ENCODE measurements at places on chromosomes 2 and 18.

GRCh38 chr2:43152741-43153647 lies 73.4 kb downstream of the ZFP36L2 start:
- no peak for DNase-seq

DNA sequence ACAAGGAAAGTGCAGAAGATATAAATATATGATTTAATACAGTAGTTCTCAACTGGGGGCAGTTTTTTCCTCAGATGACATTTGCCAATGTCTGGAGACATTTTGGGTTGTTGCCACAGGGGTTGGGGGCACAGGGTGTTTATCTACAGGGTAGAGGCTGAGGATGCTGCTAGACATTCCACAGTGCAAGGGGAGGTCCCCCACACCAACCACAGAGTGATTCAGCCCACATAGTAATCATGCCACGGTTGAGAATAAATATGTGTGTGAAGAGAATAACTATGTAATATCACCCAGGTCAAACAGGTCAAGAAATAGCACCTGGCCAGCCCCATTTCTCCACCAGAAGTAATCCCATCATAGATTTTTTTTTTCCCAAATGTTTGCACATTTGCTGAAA lies 17.9 kb downstream of the DYSF start:
- DNase-seq = no peak

DNA sequence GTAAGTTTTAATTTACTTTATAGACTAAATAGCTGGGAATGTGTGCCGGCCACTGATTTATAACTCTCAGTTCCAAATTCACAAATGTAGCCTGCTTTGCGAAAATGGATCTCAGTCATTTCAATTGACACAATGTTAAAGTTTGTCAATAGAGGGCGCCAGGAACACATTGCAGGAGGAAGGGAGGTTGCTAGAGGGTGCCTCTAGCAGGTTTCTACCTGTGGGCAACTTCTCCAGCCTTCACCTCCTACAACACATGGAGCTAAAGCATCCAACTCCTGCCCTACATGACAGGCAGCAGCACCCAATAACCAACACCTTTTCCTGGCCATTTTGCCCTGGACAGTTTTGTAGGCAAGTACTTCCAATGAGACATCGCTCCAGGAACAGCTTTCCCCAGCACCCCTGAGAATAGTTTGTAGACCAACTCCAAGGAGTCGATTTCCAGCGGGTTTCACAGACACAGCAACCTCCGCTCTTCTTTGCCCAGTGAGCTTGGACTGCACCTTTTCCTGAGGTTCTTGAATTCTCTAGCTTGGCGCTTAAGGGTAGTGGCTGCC lies 784.8 kb upstream of the CDH2 start:
- DNase-seq = peak; percentile 63

- no peak for DNase-seq
Measured at GRCh38 chr2:122705746-122706145, 950.3 kb downstream of the TSN start.

- DNase-seq = no peak
Measured at GRCh38 chr2:177058747-177059146, 153.8 kb upstream of the HNRNPA3 start.

GRCh38 chr2:239269173-239269885 lies 131.5 kb downstream of the HDAC4 start:
- DNase-seq = peak; percentile 20

All from islet precursor cell (in vitro differentiated cells).